ENCODE measurements at places on chromosomes 2 and 18.

DNA sequence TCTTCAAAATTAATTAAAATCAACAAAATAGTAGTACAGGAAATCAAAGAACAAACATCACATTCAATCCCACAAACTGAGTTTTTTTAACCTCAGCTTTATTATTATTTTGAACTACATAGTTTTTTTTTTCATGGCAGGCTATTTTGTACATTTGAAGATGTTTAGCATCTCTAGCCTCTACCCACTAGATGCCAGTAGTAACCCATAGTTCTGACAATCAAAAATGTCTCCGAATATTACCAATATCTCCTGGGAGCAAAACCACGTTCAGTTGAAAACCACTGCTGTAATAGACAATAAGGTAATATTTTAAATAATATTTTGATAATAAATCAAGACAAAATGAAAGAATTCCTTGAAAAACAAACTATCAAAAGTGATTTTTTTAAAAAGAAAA lies 702.6 kb upstream of the LRRTM1 start:
- no peak for DNase-seq

GRCh38 chr2:204258890-204259289 lies 286.4 kb upstream of the PARD3B start:
- no peak for DNase-seq

DNA sequence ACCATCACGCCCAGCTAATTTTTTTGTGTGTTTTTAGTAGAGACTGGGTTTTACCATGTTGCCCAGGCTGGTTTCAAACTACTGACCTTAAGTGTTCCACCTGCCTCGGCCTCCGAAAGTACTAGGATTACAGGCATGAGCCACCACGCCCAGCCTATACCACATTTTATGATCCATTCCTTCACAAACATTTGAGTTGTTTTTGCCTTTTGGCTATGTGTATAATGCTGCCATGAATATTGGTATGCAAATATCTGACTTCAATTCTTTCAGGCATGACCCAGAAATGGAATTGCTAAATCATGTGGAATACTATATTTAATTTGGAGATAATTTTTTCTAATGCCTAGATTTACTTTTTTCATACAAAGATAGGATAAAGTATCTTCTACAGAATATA lies 68.6 kb downstream of the TTC27 start:
- no peak for DNase-seq

- no peak for DNase-seq
Measured at GRCh38 chr18:30929718-30930117, 112.8 kb downstream of the DSC3 start.

GRCh38 chr2:99878581-99879350 lies 263.6 kb downstream of the AFF3 start:
- DNase-seq: peak; percentile 78

GRCh38 chr2:11598228-11598731 lies 64.4 kb downstream of the GREB1 start:
- DNase-seq: peak; percentile 26

- no peak for DNase-seq
Measured at GRCh38 chr2:85388878-85389538, 21.2 kb downstream of the CAPG start.
